ENCODE measurements at places on chromosomes 1 and 21.

GRCh38 chr1:170624146-170624545 is 39.8 kb upstream of the PRRX1 start:
- no peak for DNase-seq

DNA sequence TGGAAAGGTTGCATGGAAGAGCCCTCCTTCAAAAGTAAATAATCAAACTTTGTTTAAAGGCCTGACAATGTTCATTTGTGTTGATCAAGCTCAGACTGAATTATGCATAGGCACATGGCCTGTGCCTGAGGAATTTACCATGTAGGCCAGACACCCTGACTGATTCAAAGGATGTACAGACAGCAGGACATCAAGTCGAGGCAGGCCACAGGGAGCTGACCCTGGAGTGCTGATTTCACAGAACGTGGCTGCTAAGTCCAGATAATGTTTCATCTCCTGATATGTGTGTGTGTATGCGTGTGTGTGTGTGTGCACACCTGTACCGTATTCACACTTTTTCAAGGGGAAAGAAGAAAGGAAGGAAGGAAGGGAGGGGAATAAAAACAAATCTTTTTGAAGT is 34.1 kb downstream of the NAV1 start:
- DNase-seq, result no peak

DNA sequence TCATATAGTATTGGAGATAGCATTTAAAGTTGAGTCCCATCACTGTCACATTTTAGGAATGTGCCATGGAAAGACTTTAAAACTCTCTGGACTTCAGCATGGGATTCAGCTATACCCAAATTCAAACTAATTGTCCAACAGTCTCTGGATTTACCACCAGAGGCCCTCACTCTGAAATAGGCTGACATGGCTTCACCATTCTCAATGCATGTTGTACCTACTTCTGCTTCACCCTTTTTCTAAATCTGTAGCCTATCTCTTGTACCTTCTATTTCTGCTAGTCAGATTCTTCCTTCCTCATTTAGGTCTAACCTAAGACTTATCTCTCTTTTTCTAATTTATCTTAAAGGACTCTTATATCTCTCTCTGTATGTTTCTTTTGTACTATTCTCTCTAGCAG is 512.7 kb upstream of the ZRANB2 start:
- DNase-seq, result no peak

- no peak for DNase-seq
Observed at GRCh38 chr1:15100880-15101760, 52.4 kb upstream of the TMEM51 start.

DNA sequence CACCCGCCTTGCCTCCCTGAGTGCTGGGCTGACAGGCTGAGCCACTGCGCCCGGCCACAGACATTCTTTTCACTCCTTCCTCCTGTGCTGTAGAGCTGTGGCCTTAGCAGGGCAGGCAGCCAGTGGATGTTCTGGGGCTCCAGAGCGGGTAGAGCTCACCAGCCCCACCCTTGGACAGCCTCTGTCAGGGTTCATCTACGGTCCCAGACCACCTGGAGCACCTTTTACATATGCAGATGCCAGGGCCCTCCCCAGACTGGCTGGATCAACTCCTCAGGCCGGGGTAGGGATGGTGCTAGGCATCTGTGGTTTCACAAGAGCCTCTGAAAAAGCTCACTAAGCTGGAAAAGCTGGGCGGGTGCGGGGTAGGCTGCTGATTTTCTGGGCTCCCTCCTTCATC is 4.6 kb downstream of the ATP13A2 start:
- DNase-seq, result no peak

GRCh38 chr1:233744779-233745513 is 131.0 kb downstream of the KCNK1 start:
- DNase-seq, result no peak

DNA sequence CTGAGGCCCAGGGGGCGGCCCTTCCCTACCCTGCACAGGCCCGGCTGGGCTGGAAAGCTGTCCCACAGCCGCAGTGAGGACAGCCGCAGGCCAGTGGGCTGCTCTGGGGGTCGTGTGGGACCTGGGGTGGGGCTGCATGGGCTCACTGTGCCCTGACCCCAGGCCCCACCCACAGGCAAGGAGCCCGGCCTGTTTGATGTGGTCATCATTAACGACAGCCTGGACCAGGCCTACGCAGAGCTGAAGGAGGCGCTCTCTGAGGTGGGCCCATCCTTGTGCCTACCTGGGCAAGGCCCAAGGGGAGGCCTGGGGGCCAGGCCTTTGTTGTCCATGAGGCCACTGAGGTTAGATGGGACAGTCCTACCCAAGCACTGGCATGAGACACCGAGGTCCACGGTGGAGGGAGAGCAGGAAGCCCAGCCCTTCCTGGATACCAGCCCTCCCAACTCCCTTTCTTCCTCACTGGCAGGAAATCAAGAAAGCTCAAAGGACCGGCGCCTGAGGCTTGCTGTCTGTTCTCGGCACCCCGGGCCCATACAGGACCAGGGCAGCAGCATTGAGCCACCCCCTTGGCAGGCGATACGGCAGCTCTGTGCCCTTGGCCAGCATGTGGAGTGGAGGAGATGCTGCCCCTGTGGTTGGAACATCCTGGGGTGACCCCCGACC is 1.4 kb upstream of the GJC2 start:
- peak; percentile 12 for DNase-seq

DNA sequence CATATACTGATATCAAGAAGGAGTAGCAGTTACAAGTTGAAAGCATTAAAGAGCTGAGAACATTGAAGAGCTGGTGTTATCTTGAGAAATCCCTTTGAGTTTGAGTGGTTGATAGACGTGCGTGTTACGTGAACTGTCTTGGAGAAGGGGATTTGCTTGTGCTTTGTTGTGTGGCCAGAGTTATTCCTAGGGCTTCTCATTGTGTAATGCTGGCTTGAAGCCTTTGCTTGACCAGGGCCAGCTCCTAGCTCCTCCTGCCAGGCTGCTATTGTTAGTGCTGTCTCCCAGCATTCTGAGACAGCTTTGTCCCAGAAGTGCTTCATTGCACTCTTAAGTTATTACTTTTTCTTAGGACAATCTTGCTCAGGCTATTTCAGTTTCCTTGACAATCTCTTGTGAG is 116.2 kb upstream of the KCNK2 start:
- no peak for DNase-seq

- DNase-seq, result no peak
Observed at GRCh38 chr1:28126783-28127490, 38.5 kb upstream of the EYA3 start.

GRCh38 chr1:7669559-7670311 is 101.4 kb upstream of the VAMP3 start:
- no peak for DNase-seq

GRCh38 chr1:14926229-14926628 is 227.3 kb upstream of the TMEM51 start:
- no peak for DNase-seq

GRCh38 chr1:224623743-224624333 is 7.7 kb downstream of the CNIH3 start:
- no peak for DNase-seq

DNA sequence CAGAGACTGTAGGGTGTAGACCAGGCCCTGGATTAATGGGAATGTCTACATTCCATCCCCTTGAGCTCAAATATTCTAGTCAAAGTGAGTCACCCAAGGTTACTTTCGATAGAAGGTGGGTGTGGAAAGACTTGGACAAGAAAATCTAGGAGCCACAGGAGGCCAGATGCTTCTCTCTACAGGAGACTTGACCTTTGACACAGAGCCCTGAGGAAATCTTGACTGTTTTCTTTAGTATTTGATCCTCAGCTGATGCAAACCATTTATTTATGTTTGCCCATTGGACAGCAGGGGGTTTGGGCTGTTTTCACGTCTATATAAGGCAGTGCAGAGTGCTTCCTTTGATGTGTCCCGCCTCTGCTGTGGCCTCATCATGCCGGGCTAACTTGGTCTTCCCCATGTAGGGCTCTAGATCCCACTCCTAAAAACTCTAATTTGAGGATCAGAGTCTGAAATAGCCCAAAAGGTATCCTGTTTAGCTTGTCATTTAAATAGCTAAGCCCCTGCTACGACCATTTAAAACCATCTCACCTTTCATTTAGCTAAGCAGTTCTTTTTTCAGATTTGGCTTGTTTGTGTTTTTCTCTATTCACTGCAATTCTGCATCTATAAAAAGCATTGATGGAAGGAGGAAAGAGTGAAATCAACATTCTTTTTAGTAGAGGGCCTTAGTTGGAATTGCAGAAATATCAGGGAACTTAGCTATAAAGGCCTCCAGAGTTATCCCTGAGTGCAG is 15.5 kb upstream of the MAP3K7CL start:
- DNase-seq, result no peak

DNA sequence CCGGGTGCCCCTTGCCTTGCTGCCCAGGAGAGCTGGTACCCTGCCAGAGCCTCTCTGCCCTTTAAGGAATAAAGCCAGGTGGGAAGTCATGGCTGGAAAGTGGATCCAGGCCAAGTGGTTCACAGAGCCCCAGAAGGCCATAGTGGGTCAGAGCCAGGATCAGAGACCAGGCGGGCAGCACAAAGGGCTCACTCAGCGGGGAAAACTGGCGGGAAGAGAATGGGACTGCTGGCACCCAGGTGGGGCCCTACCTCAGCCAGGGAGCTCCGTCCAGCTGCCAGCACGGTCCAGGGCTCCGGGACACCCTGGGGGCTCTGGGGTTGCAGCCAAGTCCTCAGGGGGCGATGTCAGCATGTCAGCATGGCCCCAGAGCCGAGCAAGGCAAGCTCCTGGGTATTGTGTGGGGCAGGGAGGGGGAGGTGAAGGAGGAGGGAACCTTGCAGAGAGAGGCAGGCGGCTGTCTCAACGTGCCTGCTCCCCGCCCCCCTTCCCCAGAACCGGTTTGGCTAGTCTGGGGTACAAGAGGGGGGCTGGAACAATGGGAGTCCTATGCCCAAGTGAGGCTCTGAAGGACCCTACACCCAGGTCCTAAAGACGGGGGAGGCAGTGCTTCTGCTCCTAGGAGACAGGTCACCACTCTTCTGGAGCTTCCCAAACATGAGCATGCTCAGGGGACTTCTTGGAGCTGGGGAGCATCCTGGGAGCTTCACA is at the start of gene ARHGEF19:
Gene ARHGEF19, minus strand, starts transcription at position 402 of the 711 bp plus-strand sequence. CDS start 3,598 bp downstream, outside the sequence.
- DNase-seq, result no peak

DNA sequence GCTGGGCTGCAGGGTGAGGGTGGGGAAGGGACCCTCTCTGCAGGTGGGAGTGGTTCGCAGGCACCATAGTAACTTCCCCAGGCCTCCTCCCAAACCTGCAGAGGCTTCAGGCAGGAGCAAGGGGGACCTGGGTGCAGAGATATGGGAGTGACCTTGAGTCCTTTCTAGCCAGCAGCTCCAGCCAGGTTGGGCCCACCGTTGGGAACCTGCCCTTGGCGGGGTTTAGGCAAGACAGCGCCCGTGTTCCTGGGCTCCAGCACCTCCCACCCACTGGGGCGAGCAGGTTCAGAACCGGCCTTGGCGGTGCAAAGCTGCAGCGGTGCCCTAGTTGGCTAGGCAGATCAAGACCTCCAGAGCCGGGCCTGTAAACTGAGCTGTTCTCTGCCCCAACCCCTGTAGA is 2.2 kb upstream of the PRDM16 start:
- DNase-seq, result no peak

GRCh38 chr1:88661188-88661587 is 22.9 kb upstream of the PKN2 start:
- no peak for DNase-seq

- no peak for DNase-seq
Observed at GRCh38 chr1:1101503-1101902, 14.4 kb downstream of the C1orf159 start.

DNA sequence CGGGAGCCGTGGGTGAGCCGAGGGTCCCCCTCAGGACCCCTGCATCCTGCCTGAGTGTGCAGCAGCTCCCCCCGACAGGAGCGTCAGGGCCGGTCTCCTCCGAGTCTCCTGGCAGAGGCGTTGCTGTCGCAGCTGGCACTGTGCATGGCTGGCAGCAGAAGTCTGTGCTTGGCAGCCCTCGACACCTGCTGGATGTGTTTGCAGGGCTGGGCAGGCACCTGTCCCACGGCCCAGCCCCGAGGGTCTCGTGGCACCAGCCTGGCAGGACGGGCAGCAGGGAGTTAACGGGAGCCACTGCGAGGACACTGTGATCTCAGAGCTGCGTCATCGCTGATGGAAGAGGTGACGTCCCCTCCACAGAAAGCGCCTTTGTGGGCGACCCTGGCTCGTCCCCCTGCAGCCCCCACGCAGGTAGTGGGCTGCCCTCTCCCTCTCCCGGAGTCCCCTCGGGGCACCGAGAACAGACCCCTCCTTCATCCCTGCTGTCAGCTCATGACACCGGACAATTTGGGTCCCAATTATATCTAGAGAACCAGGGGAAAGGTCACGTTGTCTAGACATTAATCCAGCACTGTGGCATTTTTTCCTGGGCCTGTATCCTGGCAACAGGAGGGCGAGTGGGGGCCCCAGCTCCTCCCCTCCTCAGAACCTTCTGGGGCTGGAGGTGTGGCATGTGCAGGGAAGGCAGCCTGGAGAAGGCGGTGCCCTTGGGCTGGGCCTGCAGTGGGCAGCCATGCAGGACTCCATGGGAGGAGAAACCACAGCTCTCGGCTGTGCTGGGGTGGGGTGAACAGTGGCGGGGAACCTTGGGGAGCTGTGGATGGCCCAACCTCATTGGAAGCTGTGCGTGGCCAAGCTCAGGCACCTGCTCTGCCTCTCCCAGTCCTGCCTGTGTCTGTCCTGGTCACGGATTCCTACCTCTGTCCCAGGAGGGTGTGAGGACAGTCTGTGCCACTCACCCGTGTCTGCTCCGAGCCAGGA is 15.4 kb downstream of the COL18A1 start:
- DNase-seq, result no peak

DNA sequence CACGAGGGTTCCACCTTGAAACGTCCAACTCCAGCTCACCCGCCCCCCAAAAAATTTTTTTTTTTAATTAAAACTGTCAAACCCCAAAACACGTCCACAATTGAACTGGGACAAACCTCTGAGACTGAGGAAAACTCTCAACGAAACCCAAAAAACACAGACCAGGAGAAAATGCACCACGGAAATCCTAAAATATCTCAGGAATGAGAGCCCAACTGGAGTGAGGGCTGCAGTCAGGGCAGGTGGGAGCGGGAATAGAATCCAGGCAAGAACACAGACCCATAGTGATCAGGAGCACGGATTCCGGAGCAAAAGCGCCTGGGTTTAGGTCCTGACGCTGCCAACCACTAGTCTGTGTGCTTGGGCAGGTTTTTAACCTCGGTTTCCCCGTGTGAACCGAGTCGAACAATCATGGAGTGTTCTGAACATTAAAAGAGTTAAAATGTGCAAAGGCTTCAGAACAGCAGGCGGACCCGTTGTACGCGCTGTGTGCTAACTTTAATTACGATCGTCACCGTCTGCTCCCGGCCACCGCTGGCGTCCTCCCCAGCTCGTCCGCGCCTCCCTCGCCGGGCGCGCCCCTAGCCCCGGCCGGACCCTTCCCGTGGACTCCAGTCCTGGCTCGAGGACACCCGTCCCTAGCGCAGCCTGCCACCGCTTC is 624 bp downstream of the ARHGAP29 start:
- DNase-seq, result no peak

Measured in omental fat pad (tissue), 4 donors.